Kidney epithelial cell (primary cell): ENCODE measurements at places on chromosomes 1 and 21.

DNA sequence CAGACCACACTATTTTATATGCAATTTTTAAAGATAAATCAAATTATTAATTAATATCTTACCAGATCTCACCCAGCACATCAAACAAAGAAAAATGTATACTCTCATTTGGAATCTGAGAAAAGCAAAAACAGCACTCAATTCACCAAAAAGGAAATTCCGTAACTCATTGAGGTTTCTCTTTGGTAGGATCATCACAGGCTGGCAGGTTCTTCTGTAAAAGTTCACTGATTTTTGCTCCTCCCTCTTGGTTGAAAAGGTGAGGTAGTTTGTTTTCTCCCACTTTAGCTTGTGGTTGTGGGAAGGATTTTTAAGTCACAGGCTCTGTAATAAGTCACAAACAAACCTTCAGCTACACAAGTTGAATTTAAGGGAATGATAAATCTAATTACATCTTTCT lies at the start of gene LIPI:
Gene LIPI (minus strand): TSS at position 218 of the 400 bp plus-strand sequence. CDS start 110 bp downstream, at position 108.
- no peak for DNase-seq

- DNase-seq, result peak; percentile 50
Measured at GRCh38 chr21:46634966-46635323, 529 bp upstream of the PRMT2 start.

- no peak for DNase-seq
Measured at GRCh38 chr1:92441697-92442342, 44.9 kb downstream of the GFI1 start.

GRCh38 chr1:21344750-21345443 lies 54.6 kb upstream of the ECE1 start:
- DNase-seq, result no peak

GRCh38 chr1:17743008-17743647 lies 12.0 kb upstream of the ACTL8 start:
- DNase-seq, result no peak

DNA sequence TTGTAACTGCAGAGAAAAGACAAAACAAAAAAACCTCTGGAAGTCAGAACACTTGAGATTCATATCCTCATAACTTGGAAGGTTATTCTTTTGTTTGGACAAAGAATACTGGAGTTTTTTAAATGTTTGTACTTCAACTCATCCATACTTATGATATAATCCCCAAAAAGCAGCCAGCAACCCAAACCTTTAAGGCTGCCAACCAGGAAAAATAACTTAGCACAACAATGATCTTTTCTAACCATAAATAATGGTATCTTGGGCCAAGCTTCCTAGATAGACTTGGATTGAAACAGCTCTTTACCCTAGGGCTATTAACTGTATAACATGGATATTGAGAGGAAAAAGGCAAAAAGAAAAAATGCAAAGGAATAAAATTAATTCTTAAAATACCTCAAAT lies 335.1 kb downstream of the LTN1 start:
- DNase-seq, result no peak

DNA sequence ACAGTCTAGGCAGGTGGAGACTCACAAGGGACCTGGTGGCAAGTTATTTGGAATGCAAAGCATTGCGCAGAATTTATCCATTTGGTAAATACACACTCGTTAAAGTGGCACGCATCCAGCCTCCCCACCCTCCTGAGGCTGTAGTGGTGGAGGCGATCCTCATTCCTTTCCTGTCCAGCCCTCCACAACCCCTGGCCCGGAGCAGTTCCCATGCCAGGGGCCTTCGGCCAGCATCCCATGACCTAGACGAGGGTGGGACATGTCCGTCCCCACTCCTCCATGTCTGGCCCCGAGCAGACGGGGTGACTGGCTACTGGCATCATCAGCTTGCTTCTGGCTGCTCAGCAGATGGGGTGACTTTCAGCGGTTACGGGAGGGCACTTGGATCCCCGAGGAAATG lies 281.5 kb upstream of the VAMP3 start:
- no peak for DNase-seq

DNA sequence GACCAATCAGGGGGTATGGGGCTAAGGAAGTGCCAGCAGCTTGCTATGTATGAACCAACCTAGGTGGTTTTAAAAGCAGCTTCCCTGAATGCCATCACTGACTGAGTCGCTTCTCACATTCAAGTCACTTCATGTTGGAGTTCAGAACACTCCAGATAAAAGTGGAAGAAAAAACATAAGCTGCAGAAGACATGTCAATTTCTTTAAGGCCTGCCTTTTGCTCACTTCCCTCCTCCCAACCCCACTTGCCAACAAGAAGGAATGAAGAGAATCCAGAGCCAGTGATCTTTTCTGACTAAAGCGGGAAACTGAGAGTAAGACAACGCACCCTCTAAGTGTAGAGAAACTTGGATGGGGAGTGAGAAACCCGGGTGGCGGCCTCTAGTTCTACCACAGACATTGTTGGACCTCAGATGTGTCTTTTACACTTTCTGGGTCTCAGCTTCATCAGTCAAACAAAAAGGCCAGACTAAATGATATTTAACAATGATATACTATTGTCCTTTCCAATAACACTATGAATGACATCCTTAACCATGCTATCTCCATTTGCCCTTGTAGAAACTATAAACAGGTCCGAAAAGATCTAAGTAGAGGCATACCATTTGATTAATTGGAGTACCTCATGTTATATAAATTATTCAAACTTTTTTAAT lies 54.1 kb downstream of the LUZP1 start:
- DNase-seq, result no peak
